Hair follicle dermal papilla cell (primary cell): ENCODE measurements at places on chromosomes 12 and 14. TPM values are rescaled to one million over a fixed set of nuclear protein-coding genes. Genes with fewer than 3 reads are reported as not detected.

Gene P2RX2
- total RNA-seq = not detected in 2 replicates

Gene TM9SF1
- 76.5 and 83.1 TPM in 2 replicates for total RNA-seq

Gene HOXC12
- total RNA-seq = not detected in 2 replicates

Gene CCDC88C
- total RNA-seq = under 0.01 and 0.16 TPM in 2 replicates

Gene GUCY2C
- not detected in 2 replicates for total RNA-seq

Gene SERPINA9
- not detected in 2 replicates for total RNA-seq

Gene CD9
- 175 and 214 TPM in 2 replicates for total RNA-seq

Gene ATP2A2
- 502 and 749 TPM in 2 replicates for total RNA-seq

Gene INHBC
- not detected in 2 replicates for total RNA-seq

Gene LMO3
- 2.6 and 7.6 TPM in 2 replicates for total RNA-seq

Gene MFAP5
- 200 and 206 TPM in 2 replicates for total RNA-seq

Gene RASSF9
- total RNA-seq = 2.3 and 3.2 TPM in 2 replicates

Gene TMTC1
- total RNA-seq = 35.5 and 44.1 TPM in 2 replicates

Gene WNK1
- total RNA-seq = 98.4 and 112 TPM in 2 replicates

Gene DUSP16
- 6.2 and 6.3 TPM in 2 replicates for total RNA-seq

Gene ESRRB
- under 0.01 TPM in 1 of 2 replicates, not detected in the other for total RNA-seq

Gene NDRG2
- total RNA-seq = 0.81 and 1.5 TPM in 2 replicates

Gene GPR84
- 0.12 and 0.16 TPM in 2 replicates for total RNA-seq
